CD4-positive, alpha-beta T cell treated with Interleukin-1 beta for 1 hour (primary cell): ENCODE measurements at places on chromosomes 7 and 10.
A peak's percentile ranks its signal among the peaks of the same experiment; 100 is the strongest.

DNA sequence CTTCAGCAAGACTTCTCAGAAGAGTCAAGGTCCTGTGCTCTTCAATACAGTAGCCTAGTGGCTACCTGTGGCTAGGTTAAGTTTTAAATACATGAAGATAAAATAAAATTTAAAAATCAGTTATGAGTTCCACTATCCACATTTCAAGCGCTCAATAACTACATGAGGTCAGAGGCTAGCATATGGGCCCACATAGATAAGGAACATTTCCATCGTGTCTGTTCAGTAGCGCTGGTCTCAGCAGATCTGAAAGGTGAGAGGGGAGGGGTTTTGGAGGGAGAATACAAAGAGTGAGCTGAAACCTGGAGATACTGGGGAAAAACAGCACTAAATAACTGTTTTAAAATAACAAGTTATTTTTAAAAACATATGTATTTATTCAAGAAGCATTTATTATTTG lies 219.0 kb downstream of the TRIL start:
- DNase-seq: no peak

DNA sequence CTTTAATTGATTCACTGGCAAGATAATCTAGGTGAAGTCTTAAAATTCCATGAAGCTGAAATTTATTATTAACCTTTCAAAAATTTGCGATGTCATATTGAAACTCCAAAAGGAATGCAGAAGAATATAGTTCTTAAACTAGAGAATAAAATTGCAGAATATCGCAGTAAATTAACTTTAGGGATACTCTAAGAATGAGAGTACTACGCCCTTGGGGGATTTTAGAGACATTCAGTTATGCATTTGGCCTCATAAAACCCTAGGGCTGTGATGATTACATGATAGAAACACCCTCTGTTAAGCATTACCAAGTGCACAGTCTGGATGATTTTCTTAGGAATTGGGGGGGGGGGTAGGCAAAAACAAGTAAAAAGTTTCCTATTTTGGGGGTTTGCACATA lies 3.7 kb downstream of the WNT2 start:
- DNase-seq: no peak

DNA sequence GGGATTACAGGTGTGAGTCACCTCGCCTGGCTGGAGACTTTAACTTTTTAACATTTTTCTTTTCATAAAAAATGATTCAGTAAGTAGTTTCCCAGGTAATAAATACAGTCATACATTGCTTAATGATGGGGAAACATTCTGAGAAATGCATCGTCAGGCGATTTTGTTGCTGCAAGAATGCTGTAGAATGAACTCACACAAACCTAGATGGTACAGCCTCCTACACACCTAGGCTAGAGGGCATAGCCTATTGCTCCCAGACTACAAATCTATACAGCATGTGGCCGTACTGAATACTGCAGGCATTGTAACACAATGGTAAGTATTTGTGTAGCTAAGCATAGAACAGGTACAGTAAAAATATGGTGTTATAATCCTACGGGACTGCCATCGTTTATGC lies 108.5 kb upstream of the SFMBT2 start:
- DNase-seq: no peak

DNA sequence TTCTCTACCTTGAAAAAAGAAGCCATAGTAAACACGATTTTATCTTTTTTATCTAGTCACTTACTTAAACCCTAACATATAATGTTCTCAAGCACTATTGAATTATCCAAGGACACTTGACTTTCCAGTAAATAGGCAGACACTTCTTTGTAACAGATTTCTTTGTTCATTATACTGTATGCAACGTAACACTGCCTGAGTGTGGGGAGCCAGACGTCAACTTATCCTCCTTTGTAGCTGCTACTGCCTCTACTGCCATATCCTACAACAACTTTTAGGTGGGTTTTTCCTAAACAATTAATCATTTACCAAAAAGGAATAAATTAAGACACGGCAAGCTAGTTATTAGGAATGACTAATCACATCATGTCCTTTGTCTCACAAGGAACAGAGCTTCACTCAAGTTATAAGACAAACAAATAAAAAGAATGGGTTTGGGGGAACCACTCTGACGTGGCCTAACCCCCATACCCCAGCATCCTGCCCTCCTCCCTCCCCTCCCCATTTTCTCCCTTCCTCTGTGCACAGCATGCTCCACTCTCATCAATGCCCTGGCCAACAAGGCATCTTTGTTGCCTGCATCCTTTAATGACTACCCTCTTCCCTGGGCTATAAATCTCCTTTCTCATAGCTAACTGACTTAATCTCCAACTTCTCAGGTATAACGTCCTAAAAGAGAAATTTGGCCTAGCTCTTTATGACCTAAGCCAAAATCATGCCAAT lies 43.3 kb downstream of the DOCK4 start:
- DNase-seq: no peak

DNA sequence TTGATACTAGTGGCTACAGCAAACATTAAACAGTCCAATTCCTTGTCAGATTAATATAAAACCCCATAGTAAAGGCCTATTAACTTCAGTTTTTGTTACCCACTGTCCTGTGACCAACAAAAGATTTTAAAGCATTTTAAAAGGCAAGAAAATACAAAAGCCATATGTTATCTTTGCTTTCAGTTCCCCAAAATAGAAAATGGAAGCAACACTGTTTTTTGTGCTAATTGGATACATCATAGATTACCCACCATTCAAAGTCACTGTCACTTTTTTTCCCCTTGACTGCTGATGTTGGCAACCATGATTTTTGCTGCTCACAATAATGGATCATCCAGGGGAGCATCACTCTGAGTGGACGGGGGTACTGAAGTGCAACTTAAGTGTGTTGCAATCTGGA lies 52.4 kb upstream of the TMEM140 start:
- no peak for DNase-seq

DNA sequence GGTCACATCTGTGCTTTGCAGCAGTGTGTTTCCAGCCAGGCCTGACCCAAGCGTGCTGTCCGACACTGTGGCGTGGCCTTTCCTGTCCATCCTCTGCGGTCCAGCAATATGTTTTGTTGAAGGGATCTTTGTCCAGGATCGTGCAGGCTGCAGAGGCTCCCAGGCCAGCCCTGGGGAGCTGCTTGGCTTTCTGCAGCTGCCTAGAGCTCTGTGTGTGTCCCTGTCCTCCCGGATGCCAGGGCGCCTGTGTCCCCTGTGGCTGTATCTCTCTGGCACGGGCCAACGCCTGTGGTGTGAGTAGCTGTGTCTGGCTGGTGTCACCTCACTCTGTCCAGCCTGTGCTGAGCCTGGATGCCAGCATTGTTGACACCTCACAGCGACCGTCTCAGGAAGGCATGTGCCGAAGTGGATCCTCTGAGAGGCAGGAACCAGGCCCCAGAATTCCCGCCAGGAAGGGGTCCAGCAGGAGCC lies 94.5 kb downstream of the INPP5A start:
- DNase-seq: no peak

DNA sequence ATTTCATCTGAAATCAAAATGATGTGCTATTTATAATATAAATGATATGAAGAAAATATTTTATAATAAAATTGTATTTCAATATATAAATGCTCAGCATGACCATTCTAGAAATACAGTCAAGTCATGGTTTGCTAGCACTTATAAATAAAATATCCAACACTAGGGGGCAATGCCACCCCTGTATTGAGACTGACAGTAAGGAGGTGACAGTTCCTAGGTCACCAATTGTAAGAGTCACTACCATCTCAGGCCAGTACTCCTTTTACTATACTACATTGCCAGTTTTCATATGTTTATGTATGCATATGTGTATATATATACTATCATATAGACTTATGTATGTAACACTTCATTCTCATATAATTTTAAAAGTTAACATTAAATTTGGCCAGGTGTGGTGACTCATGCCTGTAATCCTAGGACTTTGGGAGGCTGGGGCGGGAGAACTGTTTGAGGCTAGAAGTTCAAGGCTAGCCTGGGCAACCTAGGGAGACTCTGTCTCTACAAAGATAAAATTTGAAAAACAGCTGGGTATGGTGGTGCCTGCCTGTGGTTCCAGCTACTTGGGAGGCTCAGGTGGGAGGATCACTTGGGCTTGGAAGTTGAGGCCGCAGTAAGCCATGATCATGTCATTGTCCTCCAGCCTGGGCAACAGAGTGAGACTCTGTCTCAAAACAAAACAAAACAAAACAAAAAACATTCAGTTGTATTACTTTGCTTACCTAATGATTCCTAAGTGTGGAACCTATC lies 2.4 kb upstream of the CNOT4 start:
- peak; percentile 32 for DNase-seq

- no peak for DNase-seq
These were observed 10.5 kb downstream of the TMEM168 start for GRCh38 chr7:112779667-112780066.

DNA sequence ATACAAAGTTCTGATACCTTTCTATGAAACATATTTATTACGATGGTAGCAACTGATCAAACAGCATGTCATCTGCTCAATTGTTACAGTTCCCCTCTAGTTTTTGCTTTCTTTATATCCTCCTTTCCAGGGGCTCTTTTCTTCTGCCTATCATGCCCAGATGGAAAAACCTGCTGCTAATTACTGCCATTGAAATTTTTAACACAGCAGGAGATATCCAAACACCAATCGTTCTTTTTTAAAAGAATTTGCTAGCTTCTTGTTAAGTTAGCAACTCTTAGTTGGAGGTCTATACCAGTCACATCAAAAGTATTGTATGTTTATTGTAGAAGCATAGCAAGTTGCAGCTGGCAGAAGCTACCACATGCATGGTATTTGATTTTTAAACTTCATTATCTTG lies 768.5 kb downstream of the NXPH1 start:
- no peak for DNase-seq

DNA sequence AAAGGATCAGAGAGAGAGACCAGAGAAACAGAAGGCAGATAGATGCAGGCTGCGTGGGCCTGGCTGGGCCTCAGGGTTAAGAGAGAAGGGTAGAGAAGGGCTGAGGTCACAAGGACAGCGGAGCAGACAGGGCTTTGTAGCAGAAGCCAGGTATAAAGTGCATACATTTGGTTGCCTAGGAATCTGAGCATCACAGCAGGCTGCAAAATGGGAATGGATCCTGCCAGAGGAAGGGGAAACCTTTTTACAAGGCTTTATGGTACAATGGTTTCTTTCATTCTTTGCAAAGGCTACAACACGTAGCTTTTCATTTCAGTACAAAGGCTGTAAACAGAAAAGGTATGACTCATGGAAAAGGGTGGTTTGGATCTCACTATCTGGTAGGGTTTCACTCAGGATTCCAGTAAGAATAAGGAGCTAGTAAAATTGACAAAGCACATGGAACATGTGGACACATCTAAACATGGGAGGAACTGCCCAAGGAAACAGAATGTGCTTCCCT lies 275.1 kb downstream of the DOCK4 start:
- DNase-seq: no peak

GRCh38 chr10:116211682-116212081 lies 61.3 kb downstream of the GFRA1 start:
- DNase-seq: no peak

DNA sequence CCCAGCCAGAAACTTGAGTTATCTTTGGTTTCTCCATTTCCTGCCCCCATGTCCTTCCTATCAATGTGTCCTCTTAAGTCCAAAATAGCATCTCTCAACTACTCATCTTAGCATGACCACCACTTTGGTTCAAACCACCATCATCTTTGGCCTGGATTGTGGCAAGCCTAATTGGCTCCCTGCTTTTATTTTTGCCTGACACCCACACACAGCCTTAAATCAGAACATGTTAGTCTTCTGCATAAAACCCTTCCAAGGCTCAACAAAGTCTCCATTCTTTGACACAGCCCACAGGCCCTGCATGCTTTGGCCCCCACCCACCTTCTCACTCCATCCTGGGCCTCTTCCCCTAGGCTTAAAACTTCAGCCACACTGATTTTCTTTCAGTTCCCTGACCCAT lies 2.0 kb upstream of the TSPAN14 start:
- DNase-seq: no peak

- no peak for DNase-seq
These were observed 47.3 kb upstream of the BHLHA15 start for GRCh38 chr7:98163704-98164494.

DNA sequence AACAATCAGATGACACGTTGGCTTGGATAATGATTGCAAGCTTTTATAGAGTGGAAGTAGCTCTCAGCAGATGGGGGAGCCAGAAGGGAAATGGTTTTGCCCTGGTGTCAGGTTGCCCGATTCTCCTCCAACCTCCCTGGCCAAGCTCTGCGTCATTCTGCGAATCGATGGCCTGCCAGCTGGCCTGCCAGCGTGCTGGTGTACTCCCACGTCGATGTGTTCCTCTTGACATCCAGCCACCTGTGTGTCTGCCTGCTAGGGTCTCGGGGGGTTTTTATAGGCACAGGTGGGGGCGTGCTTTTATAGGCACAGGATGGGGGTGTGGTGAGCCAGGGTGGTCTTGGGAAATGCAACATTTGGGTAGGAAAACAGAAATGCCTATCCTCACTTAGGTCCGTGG lies 4.6 kb downstream of the NET1 start:
- DNase-seq: no peak

GRCh38 chr10:24971374-24971773 lies 19.0 kb upstream of the PRTFDC1 start:
- no peak for DNase-seq

- no peak for DNase-seq
These were observed 1306.6 kb downstream of the XPNPEP1 start for GRCh38 chr10:108616559-108617285.

DNA sequence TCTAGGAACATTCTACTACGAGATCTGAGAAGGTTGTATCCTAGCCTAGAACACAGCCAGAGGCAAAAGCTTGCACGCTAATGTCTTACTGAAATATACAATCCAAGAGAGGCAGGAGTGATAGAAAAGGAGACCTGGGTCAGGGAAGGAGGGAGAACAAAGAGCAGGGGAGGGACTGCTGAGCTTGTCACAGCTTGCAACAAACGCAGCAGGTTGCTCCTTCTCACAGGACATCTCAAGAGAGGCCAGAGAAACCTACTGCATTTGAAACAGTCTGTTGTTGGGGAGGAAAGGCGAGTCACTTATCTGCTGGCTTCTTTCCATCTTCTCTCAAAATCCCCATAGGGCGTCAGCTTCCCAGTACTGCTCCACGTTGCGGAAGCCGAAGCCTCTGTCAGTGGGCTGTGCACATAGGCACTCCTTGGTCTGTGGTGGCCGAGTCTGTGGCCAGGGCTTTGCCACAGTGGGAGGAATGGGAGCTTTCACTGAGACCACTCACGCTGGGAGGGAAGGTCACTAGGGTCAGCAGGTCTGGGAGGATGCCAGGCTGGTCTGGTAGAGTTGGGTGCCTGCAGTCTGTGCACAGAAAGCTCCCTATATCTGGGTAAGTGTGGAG lies 25.8 kb upstream of the GPNMB start:
- DNase-seq: no peak
